Activated naive CD4-positive, alpha-beta T cell treated with anti-CD3 and anti-CD28 coated beads, Interleukin-2, amount 10 ng/mL, durations not matched to agents 5 hours and 36 hours (primary cell): ENCODE measurements at places on chromosomes 2 and 18. TPM values are rescaled to one million over a fixed set of nuclear protein-coding genes. Genes with fewer than 3 reads are reported as not detected.

C2orf80 gene
- not detected for total RNA-seq

TUBB8B gene
- not detected for total RNA-seq

HRH4 gene
- total RNA-seq: 0.17 TPM

TMEM247 gene
- total RNA-seq: not detected

IGFBP2 gene
- total RNA-seq: 36.2 TPM

CUL3 gene
- 69.9 TPM for total RNA-seq

DPP10 gene
- total RNA-seq: not detected

HOXD13 gene
- total RNA-seq: not detected

RSAD2 gene
- total RNA-seq: 12.7 TPM

PLB1 gene
- 0.93 TPM for total RNA-seq

SERPINB12 gene
- not detected for total RNA-seq

CKAP2L gene
- 45.4 TPM for total RNA-seq

CDH7 gene
- total RNA-seq: not detected

ACKR3 gene
- total RNA-seq: 5.4 TPM

CAPN14 gene
- 0.18 TPM for total RNA-seq

ST8SIA3 gene
- not detected for total RNA-seq

SERPINB13 gene
- not detected for total RNA-seq
